ENCODE measurements at places on chromosomes 16 and 17.

GRCh38 chr16:26161461-26162180 lies 469.9 kb downstream of the HS3ST4 start:
- no peak for DNase-seq

- no peak for DNase-seq
Observed at GRCh38 chr17:21269394-21269793, 15.1 kb upstream of the MAP2K3 start.

- DNase-seq, result no peak
Observed at GRCh38 chr17:29004081-29004692, 1.6 kb downstream of the SEZ6 start.

DNA sequence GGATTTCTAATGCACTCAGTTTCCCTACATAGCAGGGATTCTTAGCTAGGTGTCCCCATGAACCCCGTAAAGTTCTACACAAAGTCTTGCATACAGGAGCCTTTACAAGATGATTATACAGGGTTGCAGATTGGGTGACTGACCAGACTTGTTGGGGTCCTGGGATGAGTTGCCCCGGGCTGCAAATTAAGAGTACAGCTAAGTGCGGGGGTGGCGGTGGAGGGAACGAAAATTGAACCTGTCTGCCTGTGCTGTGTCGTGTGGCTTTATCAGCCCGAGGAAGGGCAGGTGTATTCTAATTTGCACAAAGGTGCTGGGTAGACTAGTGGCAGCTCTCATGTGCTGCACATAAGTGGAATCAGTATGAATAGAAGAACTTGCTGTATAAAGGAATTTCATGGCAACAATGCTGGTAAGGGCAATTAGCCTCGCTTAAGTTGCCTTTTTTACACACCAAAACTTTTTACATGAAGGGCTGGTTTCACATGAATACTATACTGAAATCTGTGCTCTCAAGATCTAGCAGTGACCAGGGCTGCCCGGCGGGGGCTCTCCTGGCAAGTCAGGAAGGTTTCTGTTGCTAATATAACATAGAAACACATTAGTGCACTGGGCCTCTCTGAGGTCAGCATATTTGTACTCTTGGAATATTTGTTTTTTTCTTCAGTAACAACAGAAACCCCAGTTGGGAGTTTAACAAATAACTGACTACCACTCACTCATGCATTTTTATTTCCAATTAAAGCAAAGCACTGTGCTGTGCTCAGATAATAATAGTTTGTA lies 50.7 kb downstream of the ADCY7 start:
- no peak for DNase-seq

DNA sequence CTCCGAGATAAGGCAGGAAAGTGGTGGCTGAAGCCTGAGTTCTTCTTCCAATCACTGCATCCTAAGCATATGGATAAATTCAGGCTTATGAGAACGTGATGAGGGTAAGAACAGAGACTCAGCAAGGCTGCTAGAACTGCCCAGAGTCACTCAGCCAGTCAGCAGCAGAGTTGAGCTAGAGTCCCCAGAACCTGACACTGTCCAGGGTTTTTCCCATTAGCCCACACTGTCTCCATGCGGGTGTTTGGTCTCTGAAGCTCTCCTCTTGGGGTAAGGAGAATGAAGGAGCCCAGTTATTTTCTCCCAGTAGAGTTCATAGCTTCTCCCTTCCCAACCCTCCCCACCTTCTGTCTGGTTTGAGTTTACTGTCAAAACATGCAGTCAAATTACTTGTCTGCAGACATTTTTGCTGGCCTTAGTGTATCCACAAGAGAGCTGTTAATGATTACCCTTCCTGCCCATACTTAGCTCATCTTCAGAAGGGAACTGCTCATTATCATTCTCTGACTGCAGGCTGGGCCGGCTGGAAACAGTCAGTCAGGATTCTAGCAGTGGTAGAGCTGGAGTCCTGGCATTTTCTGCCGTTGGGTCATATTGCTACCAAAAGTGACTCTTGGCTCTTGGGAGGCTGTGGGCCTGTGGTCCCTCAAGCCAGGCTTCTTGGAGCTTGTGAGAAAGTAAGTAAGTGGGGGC lies 460.0 kb downstream of the HS3ST3B1 start:
- DNase-seq, result no peak

DNA sequence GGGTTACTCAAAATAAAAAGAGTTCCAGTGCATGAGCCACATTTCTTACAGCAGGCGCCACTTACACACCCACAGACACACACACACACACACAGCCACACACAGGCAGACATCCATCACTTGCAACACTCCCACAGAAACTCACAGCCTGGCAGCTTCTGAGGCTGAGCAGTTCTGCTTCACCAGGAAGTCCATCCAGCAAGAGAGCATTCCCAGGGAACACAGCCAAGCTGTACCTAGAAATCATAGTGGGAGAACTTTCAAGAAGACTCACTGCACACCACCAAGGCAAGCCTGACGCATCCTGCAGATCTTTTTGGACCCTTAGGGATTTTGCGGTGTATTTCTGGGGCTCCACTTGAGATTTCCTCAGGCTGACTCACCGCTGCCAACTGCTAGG lies 140.9 kb upstream of the WSB1 start:
- DNase-seq, result no peak
